ENCODE measurements at places on chromosomes 7 and 10. TPM values are rescaled to one million over a fixed set of nuclear protein-coding genes. Genes with fewer than 3 reads are reported as not detected.

GRCh38 chr7:151652111-151652510, 132.4 kb upstream of the RHEB start:
- H3K4me3 ChIP-seq, result no peak overlapping the region
- no peaks in the 10 kb centered on the region for H3K36me3 ChIP-seq
- H3K4me1 ChIP-seq, result no peaks in the 10 kb centered on the region
- H3K27me3 ChIP-seq, result no peaks in the 10 kb centered on the region

Gene BET1
- total RNA-seq, result 25.9 TPM

DNA sequence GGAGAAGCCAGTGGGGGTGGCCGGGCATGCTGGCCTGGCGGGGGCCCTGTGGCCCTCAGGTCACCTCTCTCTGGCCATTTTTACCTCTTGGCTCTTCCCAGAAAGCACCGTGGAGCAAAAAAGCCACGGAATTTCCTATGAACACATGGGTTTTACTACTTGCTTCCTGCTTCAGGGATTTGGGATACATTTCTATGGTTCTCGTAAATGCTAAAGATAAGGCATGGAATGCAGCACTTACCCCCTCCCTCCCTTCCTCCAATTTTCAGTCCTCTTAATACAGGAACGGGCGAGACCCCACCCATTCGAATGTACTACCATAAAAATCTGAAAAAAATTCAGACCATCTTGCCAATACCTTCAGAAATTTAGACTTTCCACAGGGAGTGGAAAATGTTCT, 279.7 kb downstream of the ARHGAP12 start:
- H3K27ac ChIP-seq, result no peak overlapping the region
- H3K4me3 ChIP-seq, result no peak overlapping the region
- no peaks in the 10 kb centered on the region for H3K36me3 ChIP-seq
- no peaks in the 10 kb centered on the region for H3K27me3 ChIP-seq
- DNase-seq, result no peak
- H3K4me1 ChIP-seq, result peaks cover 6% of the 10 kb centered on the region

DNA sequence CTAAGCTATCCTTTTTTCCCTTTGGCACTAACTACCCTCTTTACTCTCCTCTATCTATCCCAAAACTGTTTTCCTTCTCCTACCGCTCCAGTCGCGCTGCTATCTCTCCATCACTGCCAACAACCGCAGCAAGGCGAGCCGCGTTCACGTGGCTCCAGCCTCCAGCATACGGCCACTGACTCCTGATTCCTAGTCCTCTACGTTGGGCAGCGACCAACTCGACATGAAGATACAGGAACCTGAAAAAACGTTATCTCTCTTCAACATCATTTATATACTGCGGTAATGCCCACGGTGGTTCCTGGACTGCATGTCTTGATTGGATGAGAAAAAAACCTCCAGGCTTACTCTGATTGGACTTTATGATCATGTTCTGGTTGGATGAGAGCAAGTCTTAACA, 129.5 kb downstream of the ZNF716 start:
- DNase-seq, result no peak
- H3K27ac ChIP-seq, result no peak overlapping the region
- no peaks in the 10 kb centered on the region for H3K4me1 ChIP-seq
- H3K27me3 ChIP-seq, result no peaks in the 10 kb centered on the region
- H3K4me3 ChIP-seq, result no peak overlapping the region
- H3K36me3 ChIP-seq, result no peaks in the 10 kb centered on the region

All from type B pancreatic cell (in vitro differentiated cells).